HCT116 (cell line): ENCODE measurements at places on chromosomes 3 and 15.

DNA sequence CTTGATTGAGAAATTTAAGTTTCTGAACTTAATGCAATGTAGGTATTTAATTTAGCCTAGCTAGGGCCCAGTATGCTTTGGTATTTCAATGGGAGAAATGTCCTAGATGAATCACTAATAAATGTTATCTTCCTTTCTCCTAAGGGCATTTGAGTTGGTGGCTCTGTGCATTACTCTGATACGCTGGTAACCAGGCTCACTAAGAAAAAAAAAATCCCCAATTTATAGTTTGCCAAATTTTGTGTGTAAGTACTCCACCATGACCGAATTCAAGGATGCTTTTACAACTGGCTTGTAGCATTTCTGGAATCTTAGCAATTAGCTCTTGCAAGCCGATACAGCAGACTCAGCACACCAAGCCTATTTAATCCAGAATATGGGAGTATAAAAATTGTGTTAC, 94.6 kb upstream of the LPP start:
- DNase-seq, result no peak

DNA sequence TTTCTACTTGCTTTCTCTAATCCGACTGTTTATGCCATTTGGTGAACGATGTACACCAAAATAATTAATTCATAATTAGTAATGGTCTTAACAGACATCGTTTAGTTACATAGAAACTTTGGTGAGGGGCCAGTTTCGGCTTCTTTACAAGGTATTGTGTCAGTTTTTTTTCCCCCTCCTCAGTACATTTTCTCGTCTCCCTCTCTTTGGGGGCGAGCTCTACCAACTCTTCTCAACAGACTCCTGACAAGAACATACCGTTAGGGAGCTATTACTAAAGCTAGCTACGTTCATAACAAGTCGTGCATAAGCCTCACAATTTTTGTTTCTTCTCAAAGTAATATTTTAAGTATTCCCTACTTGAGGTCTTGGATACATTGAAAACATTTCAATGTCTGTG, 1.4 kb downstream of the U2SURP start:
- DNase-seq, result no peak

DNA sequence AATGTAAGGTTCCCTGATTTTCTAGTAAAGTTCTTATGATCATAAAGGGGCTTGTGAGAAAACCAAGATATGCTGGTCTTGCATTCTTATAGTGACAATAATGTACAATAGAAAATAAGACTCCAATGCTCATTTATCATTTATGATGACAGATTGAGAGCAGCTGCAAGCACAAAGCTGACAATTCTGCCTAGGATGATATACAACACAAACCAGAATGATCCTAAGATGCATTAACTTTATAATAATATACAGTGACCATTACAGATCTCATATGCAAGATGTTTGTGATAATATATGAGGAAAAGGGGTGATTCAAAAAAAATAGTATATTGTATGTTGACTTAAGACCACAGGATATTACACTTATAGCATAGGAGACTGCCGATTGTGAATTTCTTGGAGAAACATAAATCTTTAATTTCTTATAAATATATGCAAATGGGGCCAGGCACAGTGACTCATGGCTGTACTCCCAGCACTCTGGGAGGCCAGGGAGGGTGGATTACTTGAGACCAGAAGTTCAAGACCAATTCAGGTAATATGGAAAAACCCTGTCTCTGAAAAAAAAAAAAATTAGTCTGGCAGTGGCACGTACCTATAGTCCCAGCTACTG, 387.0 kb downstream of the ZBBX start:
- no peak for DNase-seq

DNA sequence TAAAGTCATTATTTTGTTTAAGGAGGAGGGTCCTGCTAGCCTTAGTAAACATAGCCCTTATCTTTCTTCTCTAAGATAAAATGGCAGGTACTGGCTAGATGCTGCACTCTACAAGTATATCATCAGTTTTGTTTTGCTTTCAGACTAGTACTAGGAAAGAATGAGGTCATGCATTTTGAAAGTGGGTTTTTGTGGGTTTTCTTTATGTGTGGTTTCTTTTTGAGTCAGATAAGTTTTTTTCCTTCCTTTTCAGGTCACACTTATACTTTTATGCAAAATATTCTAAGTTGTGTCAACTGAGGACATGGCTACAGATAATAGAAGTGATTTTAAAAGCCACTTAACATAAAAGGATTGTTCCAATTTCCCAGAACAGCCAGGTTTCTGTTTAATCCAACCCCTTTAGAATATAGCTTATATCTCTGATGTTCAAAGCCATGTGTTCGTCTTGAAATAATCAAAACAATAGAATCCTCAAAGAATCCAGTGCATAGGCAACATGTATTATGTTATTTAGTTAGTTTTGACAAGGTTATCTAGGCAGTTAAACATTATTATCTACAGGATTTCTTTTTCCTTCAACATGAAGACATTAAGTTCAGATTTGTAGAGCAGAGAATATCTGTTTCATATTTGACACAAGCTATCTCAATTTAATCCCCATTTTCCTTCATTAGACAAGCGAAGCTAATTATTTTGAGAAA, 406.2 kb downstream of the RBMS3 start:
- DNase-seq, result no peak

GRCh38 chr3:32817558-32818228, at the start of gene TRIM71:
Gene TRIM71, plus strand, starts transcription at chr3:32817997. Its CDS starts 84 bp downstream, at chr3:32818081.
- no peak for DNase-seq

DNA sequence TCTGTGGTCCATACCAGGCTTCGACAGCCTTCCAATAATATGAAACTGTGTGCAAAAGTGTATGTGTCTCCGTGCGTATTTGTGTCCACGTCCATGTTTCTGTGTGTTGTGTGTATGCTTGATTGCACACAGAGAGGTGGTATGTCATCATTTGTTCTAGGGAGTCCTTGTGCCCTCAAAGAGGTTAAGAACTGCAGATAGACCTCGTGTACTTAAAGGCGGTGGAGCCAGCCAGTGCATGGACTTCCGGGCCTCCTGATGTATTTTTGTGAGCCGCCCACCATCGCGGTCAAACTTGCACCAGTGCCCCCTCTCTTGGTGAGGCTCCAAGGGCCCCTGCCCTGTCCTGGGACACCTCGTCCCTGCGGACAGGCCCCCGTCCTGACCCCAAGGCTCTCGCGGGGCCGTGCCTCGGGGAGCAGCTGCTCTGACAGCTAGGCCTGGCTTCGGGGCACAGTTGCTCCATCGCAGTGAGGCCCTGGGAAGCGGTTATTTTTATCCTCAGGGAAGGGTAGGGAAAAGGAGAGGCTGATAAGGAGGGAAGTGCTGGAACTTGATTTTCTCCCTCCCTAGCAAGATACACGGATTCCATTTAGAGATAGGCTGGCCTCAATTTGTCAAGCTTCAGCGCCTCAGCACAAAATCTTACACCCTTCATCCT, 1.2 kb upstream of the RYK start:
- no peak for DNase-seq

DNA sequence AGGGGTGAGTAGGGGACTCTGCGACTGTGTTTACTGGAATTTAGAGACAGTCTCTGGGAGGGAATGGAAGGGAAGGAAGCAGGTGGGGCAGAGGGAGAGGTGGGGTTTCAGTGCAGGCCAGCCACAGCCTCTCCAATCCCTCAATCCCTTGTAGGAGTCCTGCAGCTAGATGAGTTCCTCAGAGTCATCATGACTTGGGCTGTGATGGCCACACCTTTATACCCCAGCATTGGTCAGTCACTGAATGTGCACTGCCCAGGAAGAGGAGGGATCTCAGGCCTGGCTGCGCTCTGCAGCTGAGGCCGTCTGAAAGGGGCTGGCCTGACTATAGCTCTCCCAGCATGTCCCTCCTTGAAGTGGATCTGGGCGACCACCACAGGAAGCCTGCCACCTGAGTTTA, 67.3 kb upstream of the GLCE start:
- DNase-seq, result no peak

- DNase-seq, result no peak
Observed at GRCh38 chr3:66198437-66199088, 22.2 kb upstream of the SLC25A26 start.

DNA sequence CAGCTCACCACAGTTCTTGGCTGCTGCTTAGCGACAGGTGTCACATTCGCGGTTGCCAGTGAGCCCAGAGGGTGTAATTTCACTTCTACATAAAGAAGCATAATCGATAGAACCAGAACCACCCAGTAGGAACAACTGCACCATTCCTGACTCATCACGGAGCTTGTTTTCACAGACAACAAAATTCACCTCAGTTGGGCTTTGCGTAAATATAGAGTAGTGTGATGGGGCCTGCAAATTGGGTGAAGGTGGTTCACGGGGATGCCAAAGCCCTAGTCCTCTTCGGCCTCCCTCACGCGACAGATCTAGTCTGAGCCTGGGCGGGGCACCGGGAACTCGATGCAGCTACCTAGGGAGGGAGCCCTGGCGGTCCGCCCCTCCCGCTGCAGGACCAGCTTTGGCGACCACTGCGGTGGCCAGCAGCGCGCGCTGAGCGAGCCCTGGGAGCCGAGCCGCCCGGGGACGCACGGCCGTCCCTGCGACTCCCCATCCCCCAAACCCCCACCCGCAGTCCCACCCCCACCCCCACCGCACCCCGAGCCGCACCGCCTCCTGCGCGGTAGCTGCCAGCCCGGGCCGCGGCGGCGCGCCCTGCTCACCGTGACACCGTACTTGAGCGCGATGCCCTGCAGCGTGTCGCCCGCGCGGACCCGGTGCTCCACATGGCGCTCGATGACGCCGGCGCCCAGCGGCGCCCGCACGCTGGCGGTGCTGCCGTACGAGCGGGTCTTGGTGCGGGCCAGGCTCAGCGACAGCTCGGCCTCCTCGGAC, 519 bp downstream of the LYSMD2 start:
- DNase-seq, result no peak

DNA sequence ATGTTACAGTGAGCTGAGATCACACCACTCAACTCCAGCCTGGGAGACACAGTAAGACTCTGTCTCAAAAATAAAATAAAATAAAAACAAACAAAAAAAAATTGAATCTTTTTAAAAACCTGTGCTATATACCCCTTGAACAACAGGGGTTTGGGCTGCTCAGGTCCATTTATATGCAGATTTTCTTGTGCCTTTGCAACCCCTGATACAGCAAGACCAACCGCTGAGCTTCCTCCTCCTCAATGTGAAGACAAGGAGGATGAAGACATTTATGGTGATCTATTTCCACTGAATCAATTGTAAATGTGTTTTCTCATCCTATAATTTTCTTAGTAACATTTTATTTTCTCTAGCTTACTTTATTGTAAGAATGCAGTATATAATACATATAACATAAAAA, 831.0 kb upstream of the ARPP21 start:
- DNase-seq, result no peak

GRCh38 chr15:90315278-90315982, 36.7 kb upstream of the ZNF774 start:
- no peak for DNase-seq

GRCh38 chr3:102302020-102302419, 132.8 kb upstream of the ZPLD1 start:
- no peak for DNase-seq

DNA sequence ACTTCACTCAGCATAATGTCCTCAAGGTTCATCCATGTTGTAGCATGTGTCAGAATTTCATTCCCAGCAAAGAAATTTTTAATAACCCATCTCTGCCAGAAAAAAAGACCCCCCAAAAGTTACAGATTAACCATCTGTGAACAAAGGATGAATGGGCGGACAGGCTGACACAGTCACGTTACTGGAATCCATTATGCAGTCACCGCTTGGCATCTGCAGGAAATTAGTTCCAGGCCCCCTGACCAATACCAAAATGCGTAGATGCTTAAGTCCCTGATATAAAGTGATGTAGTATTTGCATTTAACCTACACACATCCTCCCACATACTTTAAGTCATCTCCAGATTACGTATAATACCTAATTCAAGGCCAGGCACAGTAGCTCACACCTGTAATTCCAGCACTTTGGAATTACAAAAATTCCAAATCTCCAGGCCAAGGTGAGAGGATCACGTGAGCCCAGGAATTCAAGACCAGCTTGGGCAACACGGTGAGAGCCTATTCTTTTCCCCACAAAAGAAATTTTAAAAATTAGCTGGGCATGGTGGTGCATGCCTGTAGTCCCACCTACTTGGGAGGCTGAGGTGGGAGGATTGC, 1.5 kb upstream of the SLC12A8 start:
- no peak for DNase-seq

DNA sequence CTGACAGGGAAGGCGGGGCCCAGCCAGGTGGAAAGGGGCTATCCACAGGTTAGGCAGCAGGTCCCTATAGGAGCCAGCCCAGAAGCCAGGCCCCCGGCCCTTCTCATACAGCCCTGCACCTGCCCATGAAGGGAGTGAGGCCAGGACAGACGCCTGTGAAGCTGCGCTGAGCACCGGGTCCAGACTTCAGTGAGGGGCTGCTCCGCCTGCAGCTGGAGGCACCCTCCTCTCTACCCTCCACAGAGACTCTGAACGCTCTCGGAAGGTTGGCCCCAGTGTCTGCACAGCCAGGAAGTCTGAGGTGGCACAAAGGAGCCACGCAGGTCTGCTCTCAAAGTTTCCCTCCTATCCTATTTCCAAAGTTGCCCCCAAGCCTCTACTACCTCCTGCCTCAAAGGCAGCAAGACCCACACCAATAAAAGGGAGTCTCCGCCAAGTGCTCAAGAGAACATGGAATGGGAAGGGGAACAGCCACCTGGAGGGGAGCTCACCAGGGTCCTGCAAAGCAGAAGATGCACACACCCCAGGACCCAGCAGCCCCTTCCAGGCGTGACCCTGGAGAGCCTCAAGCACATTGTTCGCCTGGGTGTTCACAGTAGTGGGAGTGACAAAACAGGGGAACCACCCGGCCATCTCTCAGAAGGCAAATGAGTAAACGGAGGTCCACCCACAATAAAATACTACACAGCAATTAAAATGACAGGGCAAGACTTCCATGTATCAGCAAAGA, 19.5 kb downstream of the XXYLT1 start:
- no peak for DNase-seq

GRCh38 chr3:134020135-134020680, 9.5 kb downstream of the SLCO2A1 start:
- DNase-seq, result no peak

GRCh38 chr15:64197425-64197824, 34.6 kb upstream of the PPIB start:
- DNase-seq, result no peak

DNA sequence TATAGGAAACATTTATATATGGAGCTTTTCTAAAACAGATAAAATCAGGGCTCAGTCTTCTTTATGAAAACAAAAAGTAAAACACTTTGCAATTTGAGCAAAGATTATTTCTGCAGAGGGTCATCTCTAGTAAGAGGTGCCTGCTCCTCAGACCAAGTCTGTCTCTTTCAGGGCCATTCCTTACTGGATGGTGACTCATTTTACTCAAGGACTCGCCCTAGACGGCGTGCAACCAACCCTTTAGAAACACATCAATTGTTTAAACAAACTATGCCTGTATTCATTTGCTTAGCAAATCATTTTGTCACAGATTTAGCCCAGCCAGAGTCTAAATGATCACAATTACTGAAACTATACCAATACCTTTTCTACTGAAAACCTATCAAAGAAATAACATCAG, 242.8 kb upstream of the ICE2 start:
- DNase-seq, result no peak

GRCh38 chr3:139758654-139759291, 81.0 kb upstream of the NMNAT3 start:
- no peak for DNase-seq

GRCh38 chr3:181941250-181941649, 229.5 kb downstream of the SOX2 start:
- no peak for DNase-seq
